ENCODE measurements at places on chromosomes 11 and 22.
A peak's percentile ranks its signal among the peaks of the same experiment; 100 is the strongest.

- DNase-seq: no peak
Measured at GRCh38 chr11:68446046-68446725, 14.4 kb upstream of the PPP6R3 start.

GRCh38 chr11:79054636-79055035 lies 386.2 kb downstream of the TENM4 start:
- DNase-seq: no peak

GRCh38 chr11:17890325-17890724 lies 122.5 kb downstream of the SERGEF start:
- DNase-seq: no peak

GRCh38 chr22:46798041-46798365 lies 35.6 kb downstream of the TBC1D22A start:
- DNase-seq: no peak

GRCh38 chr22:24410110-24410856 lies 17.1 kb upstream of the ADORA2A start:
- no peak for DNase-seq

DNA sequence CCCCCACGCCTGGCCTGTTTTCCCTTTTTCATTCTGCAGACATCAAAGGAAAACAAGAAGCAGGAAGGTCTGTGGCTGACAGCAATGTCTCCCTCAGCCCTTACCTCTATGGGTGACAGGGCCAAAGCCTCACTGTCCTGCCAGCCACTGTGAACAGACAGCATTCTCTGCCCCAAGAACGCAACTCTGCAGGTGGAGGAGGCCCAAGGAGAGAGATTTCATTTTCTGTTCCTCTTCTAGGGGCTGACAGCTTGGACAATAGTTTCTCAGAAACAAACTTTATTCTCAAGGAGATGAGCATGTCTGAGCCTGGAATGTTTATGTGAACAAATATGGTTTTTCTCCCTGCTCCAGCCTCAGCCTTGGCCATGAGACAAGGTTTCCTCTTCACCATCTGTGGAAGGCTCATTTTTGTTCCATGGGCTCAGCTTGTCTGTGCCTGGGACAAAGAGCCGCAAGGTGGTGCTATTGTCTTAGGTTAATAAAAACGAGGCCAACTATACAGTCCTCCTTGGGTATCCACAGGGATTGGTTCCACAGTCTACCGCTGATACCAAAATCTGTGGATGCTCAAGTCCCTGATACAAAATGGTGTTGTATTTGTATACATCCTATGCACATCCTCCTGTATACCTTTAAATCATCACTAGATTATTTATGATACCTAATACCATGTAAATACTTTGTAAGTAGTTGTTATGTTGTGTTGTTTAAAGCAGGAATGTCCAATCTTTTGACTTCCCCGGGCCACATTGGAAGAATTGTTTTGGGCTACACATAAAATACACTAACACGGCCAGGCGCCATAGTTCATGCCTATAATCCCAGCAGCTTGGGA lies 5.8 kb downstream of the PIWIL3 start:
- peak; percentile 37 for DNase-seq

DNA sequence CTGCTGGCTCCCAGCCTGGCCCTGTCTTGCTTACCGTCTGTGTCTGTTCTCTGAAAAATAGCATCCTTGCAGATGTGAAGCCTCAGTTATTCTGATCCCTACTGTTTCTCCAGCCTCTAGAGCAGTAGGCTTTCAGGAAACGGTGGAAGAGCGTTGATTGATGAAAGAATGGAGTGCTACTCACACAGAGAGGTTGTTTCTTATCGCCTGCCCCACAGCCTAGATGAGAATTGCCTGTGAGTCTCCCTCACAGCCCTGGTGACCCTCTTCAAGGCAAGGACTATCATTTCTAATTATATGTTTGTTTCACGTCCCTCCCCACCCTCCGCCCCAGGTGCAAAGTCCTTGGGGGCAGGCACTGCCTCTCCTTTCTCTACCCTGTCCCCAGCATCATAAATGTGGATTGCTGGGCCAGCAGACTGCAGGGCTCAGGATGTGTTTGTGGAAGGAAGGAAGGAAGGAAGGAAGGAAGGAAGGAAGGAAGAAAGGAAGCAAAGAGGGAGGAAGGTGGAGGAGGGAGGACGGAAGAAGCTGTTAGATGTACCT lies 575.3 kb upstream of the B3GAT1 start:
- DNase-seq: no peak

- DNase-seq: no peak
Measured at GRCh38 chr22:37334859-37335805, 52.8 kb downstream of the CYTH4 start.

DNA sequence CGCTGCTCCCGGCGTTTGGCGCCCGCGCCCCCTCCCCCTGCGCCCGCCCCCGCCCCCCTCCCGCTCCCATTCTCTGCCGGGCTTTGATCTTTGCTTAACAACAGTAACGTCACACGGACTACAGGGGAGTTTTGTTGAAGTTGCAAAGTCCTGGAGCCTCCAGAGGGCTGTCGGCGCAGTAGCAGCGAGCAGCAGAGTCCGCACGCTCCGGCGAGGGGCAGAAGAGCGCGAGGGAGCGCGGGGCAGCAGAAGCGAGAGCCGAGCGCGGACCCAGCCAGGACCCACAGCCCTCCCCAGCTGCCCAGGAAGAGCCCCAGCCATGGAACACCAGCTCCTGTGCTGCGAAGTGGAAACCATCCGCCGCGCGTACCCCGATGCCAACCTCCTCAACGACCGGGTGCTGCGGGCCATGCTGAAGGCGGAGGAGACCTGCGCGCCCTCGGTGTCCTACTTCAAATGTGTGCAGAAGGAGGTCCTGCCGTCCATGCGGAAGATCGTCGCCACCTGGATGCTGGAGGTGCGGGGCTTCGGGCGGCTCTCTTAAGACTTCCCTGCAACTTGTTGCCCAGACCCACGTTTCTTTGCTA lies at the start of gene CCND1:
Gene CCND1, plus strand, starts transcription at position 162 of the 587 bp plus-strand sequence. Its CDS starts 158 bp downstream, at position 320.
- DNase-seq: peak; percentile 45

DNA sequence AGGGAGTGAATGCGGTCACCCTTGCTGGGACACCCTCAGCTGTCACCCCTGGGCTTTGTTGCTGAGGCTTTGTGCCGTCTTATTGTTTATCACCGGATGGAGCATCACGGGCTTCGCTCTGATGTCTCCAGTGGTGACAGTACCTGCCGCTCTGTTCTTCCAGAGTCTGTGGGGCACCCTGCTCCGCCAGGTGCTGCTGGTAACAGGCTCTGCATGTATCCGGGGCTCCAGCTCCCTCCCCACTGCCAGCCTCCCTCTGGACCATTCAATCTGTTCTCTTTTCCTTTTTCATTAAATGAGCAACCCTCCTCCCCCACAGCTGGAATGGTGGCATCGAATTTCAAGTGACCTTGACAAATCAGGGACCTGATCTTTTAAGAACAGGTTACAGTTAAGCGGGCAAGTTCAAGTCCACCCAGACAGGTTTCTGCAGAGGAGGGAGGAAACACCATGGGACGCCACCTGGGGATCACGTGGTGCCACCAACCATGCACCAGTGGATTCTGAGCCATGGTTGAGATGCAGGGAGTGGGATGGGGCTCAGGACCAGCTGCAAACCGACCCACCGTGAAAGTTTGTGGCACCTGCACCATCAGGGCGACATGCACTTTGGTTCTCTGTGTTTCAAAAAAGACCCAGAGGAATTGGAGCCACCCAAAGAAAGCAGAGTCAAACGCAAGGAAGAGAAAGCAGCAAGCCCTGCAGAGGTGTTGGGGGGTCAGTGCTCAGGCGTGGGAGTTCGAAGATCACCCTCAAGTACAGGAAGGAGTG lies 89.3 kb downstream of the BCR start:
- DNase-seq: no peak

DNA sequence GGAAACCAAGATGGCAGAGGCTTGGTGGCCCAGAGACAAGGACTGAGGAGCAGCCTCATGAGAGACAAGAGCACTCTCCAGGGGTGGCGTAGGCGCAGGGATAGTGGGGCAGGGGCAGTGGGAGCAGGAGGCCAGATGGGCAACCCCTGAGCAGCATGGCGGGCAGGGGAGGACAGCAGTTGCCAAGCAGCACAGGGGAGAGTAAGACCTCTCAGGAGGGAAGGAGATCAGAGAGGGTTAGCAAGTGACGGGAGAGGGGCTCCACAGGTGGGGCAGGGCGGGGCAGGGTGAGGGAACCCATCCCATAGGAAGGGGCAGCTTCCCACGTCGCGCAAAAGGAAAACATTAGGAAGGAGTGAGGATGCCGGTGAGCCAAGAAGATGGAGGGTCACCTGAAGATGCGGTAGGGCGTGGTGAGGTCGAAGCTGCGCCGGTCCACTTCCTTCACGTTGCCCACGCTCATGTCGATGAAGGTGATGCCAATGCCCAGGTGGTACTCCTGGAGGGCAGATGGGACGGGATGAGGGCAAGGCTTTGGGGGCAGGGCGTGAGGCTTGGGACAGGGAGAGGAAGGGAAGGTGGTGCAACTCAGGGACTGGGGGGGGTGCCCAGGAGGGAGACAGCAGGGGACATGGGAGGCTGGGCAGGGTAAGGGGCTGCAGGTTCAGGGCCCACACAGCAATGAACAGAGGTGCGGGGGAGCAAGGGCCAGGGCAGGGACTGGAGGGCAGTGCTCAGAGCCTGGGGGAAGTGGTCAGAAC lies 35.4 kb upstream of the PDE2A start:
- no peak for DNase-seq

DNA sequence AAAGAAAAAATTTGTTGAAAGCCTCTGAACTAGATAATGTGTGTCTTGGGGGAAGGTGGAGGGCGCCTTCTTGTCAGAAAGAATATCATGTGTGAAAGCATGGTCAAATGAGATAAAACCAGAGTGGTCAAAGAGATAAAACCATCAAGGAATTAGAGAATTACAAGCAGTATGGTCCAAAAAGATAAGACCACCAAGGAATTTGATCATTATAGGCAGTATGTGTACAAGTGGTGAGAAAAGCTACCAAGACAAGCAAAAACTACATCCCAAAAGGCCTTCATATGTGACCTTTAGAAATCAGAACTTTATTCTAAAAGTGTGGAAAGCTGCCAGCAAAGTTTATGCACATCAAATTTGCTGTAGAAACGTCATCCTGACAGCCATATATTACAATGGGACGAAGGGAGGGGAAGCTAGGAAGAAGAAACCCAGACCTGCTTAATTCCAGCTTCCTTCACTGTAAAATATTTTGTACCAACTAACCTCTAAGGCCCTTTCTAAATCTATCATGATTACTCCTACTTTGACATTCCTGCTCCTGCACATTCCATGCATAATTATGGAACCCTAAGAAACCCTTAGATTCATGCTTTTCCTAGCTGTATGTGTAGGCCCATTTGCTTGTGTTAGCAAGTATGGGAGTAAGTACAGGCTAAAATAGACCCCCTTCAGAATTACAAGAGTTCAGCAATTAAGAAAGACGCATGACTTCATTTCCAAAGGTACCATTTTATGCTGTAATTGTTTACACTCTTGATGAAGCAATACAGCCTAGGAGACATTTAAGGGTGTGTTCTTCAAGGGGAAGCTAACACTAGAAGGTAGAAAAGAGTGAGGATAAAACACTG lies 51.6 kb downstream of the LGR4 start:
- no peak for DNase-seq

GRCh38 chr22:44567846-44568493 lies 69.9 kb upstream of the RTL6 start:
- peak; percentile 59 for DNase-seq

- DNase-seq: no peak
Measured at GRCh38 chr11:85844439-85845123, 10.6 kb upstream of the CCDC83 start.

Measured in activated naive CD4-positive, alpha-beta T cell treated with Interleukin-2 at 50 U/mL for 16 hours (primary cell).